ENCODE measurements at places on chromosomes 11 and 22.

GRCh38 chr22:50628543-50629134 lies 687 bp upstream of the ARSA start:
- DNase-seq, result no peak

DNA sequence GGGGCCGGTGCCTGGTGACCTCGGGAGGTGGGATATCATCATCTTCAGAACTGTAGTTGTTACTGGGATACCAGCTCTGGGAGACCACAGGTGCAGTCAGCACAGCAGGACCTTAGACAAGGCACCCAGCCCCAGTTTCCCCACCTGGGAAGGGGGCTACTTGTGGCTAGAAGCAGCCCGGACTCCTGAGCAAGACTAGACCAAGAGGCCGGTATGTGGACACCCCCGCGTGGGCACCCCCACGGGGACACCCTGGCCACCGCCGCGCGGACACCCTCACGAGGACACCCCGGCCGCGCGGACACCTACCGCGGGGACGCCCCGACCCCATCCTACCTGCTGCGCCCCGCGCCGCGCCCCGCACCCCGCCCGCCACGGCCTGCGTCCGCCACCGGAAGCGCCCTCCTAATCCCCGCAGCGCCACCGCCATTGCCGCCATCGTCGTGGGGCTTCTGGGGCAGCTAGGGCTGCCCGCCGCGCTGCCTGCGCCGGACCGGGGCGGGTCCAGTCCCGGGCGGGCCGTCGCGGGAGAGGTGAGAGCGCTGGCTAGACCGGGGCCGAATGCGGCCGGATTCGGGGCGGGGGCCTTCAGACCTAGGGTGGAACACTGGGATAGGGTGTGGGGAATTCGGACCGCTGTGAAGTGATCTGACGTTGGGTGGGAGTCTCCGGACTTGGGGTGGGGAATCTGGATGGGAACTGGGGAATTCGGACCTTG lies at the start of the genes COMT and TXNRD2:
Gene COMT, plus strand, starts transcription at position 408 of the 718 bp plus-strand sequence. CDS start 20,755 bp downstream, outside the sequence.
Gene TXNRD2, minus strand, starts transcription at position 454 of the 718 bp plus-strand sequence. Its CDS starts 15 bp downstream, at position 439.
- peak; percentile 53 for DNase-seq

GRCh38 chr11:102850973-102851745 lies 7.8 kb upstream of the MMP3 start:
- no peak for DNase-seq

GRCh38 chr22:33866511-33866910 lies 53.8 kb downstream of the LARGE1 start:
- no peak for DNase-seq

DNA sequence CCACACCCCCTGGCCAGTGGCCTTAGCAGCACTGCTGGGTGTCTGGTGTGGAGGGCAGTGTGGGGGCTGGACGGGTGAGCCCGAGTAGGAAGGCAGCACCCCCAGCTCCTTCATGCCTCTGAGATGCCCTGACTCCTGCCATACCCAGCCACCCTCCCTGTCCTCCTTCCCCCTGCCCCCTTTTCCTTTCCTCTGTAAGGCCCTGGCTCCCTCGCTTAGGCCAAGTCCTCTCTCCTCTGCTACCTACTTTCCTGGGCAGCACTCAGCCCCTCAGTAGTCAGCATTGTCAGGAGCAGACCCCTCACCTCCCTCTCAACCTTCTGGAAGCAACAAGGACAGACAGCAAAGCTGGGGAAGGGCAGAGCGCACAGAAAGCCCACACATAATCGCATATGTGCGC lies 48.0 kb downstream of the BUD13 start:
- DNase-seq, result no peak

Measured in activated gamma-delta T cell treated with anti-CD3 and anti-CD28 coated beads, Interleukin-2, amount 50 U/mL, for 16 hours (primary cell).